ENCODE measurements at places on chromosomes 7 and 10.
A peak's percentile ranks its signal among the peaks of the same experiment; 100 is the strongest.

DNA sequence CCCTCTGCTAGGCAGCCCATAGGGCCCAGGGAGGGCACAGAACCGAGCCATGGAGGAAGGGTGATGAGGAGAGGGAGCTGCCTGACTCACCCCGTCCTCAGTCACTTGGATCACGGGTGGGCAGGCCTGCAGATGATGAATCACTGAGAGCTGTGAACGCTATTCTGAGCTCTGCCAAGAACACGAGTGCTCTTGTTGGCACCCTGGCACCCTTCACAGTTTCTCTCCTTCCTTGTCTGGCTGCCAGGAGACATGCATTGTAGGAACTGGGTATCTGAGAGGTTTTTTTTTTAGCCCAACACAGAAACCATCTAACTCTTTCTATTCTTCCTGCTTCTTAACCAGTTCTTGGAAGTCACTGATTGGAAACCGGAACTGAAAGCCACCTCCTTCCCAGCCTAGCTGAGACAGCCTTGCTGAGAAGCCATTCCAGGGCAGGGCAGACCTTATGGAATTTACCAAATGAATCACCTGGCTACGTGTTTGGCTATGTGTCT, 82.1 kb downstream of the SLC37A3 start:
- DNase-seq, result no peak

- peak; percentile 7 for DNase-seq
These were observed 117.6 kb upstream of the FAM204A start for GRCh38 chr10:118459642-118460193.

DNA sequence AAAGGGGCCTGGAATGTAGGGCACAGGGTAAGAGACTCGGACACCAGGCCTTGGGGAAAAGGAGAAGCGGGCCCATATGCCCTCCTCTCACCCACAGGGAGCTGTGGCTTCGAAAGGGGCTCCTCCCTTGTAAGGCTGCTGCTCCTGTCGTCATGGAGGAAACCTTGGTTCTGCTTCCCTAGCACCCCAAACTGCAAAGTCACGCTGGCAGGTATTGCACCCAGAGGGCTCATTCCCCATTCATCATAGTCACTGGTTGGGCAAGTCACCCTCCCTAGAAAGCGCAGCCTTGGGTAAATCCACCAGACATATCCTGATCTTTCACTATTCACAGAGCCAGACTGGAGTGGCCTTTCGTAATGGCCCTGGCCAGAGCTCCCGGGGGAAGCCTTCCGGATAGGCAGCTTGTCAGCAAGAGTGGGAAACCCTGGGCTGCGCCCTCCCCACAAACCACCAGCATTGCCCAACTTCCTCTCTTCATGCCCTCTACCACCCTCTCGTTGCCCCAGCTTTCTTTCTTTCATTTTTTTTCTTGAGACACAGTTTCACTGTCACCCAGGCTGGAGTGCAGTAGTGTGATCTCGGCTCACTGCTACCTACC, 121.0 kb downstream of the HIP1 start:
- peak; percentile 5 for DNase-seq

DNA sequence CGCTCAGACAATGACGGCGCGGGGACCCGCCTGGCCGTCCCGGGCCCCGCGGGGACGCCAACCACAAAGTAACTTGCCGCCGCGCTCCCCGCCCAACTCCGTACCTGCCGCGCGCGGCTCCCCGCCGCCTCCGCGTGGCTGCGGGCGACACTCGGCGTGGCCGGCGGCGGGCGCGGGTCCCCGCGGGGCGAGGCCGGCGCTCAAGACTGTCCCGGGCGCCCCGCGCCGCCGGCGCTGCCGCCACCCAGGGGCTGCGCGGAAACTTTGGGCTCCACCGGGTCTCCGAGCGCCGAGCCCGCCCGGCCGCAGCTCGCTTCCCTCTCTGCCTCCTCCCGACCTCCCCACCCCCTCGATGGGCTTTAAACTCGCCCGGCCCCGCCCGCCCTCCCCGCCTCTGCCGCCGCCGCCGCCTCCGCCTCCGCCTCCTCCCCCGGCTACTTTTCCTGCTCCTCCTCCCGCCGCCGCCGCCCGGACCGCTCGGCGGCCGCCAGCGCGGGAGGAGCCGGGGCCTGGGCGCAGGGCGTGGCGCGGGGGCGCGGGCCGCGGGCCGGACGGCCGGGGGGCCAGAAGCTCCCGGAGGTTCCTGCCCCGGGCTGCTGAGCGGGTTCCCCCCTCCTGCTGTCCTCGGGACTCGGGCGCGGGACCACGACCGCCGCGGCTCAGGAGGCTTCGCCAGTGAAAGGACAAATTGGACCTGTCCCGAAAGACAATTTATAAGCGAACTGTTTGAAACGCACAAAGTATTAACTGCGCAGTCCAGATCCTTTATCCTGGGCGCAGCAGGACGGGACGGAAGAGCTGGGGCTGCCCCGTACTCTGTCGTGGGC, 10.6 kb upstream of the GRB10 start:
- DNase-seq, result peak; percentile 18
